Right atrium auricular region (tissue), 2 donors: ENCODE measurements at places on chromosomes 5 and 9. TPM values are rescaled to one million over a fixed set of nuclear protein-coding genes. Genes with fewer than 3 reads are reported as not detected.
A peak's percentile ranks its signal among the peaks of the same experiment; 100 is the strongest.

The TAF11L5 gene
- not detected for total RNA-seq

GRCh38 chr9:93185266-93186214, 1.6 kb downstream of the WNK2 start:
- DNase-seq = no peak

The ANXA1 gene
- total RNA-seq = 142 TPM

DNA sequence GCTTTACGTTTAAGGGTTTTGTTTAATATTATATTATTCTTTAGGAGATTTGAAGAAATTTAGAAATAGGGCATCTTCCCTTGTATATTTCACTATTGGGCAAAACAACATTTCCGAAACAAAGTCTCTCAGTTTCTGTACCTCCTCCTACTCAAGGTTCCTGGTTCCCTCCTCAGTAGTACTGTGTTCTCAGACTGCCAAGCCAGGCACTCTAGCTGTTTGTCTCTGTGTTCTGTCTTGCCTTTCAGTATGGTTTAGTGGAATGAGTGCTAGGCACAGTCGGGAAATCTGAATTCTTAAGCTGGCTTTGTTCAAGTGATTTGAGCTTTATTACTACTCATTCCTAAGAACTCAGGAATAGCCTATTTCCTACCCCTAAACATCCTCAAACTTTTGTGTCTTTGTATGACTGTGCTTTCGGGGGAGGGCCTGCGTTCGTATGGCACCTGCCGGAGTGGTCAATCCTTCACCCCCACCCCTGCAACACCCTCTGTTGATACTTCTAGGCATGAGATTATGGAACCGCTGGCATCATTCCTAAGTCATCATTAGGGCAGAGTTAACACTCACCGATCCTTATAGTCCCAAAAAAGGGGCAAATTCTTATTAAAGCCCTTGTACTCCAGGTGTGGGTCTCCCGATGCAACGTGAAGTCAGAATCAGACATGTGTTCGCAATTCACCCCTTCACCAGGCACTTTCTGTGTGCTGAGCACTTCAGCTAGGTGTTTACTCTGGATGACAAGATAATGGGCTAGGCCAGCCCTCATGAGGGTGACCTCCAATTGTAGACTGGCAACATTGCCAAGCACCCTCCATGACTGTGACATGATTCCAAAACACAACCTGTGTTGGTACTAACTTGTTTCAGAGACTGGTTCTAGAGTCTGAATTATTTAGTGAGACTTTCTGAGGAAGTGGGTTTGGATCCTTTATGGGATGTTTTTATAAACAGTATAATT, 24.5 kb downstream of the SNX18 start:
- no peak for DNase-seq

DNA sequence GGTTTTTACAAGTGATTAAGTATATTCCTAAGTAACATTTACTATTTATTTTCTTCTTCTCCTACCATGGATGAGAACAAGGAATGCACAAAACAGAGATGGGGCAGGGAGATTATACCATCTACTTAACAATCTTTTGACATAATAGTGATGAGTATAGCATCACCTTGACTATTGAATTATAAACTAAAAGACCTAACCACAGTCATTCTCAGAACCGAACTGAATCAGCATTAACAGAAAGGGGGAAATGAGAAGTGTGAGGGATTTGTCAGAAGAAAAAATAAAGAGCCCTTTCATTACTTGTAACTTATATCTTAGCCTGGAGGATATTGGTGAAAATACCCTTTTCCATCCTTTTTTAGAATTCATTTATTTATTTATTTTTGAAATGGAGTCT, 21.9 kb downstream of the OR2Y1 start:
- DNase-seq = no peak

DNA sequence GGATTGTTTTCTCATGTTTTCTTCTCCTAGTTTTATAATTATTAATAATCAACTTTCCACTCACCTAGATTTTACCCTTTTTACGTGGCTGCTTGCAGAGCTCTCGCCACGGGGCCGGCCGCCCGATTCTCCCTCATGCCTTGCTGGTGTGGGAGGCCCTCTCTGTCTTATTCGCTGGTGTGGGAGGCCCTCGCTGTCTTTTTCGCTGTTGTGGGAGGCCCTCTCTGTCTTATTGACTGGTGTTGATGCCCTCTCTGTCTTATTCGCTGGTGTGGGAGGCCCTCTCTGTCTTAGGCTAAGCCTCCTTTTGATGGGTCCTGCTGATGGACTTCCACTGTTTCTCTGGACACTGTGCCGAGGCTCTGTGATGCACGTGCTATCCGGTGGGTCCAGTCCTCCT, 161.3 kb upstream of the IRX2 start:
- peak; percentile 21 for DNase-seq
